ENCODE measurements at places on chromosomes 2 and 18.

GRCh38 chr2:149606251-149606811, 18.8 kb upstream of the MMADHC start:
- DNase-seq = no peak

DNA sequence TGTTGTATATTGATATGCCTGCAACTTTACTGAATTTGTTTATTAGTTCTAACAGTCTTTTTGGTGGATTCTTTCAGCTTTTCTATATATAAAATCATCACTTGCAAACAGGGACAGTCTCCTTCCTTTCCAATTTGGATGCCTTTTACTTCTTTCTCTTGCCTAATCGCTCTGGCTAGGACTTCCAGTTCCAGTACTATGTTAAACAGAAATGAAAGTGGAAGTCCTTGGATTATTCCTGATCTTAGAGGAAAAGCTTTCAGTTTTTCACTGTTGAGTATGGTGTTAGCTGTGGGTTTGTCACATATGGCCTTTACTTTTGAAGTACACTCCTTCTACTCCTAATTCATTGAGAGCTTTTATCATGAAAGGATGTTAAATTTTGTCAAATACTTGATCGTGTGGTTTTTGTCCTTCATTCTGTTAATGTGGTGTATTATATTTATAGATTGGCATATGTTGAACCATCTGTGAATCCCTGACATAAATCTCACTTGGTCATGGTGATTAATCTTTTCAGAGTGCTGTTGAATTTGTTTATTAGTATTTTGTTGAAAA, 52.9 kb downstream of the REL start:
- no peak for DNase-seq

DNA sequence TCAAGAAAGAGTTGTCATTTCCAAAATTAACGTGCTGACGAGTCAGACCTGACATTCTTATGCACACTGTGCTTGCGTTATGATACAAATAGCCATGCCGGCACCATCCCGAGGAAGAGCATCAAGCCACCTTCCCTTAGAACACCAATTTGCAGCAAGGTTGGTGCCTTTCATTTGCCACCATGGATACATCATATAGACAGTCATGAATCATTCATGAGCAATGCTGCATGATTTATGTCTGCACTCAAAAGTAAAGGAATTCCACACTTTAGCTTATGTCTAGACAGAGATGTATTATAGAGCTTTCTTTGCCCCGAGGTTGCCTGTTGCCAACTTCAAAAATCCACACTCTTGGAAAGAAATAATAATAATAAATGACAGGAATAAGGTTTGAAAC, 166.9 kb downstream of the VWC2L start:
- DNase-seq = no peak

- no peak for DNase-seq
These were observed 948.8 kb downstream of the SOCS6 start for GRCh38 chr18:71237641-71238040.

DNA sequence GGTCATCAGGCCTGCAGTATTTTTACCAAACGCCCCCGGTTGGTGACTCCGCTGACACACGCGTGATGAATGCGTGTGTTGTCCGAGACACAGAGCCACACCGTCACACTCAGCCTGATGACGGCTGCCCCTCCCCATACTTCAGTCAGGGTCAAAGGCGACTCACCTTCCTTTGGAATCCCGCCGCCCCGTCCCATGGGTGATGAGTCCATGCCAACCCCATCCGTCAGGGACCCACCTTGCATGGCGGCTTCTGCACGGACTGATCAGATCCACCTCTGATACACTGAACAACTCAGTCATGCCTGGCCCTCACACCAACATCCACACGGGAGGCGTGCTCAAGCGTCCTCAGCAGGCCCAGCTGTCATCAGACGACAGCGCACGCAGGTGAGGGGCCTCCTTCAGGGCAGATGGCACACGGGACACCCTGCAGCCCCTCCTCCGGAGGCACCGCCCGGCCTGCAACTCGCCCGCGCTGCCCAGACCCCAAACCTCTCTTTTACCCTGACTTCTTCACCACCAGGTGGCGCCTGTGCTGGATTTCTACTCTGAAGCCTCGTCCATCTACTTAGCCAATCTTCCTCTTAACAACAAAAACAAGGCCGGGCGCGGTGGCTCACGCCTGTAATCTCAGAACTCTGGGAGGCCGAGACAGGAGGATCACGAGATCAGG, 89.2 kb downstream of the ZNF516 start:
- peak; percentile 48 for DNase-seq

- DNase-seq = no peak
These were observed 631.5 kb downstream of the NYAP2 start for GRCh38 chr2:226030788-226031646.

DNA sequence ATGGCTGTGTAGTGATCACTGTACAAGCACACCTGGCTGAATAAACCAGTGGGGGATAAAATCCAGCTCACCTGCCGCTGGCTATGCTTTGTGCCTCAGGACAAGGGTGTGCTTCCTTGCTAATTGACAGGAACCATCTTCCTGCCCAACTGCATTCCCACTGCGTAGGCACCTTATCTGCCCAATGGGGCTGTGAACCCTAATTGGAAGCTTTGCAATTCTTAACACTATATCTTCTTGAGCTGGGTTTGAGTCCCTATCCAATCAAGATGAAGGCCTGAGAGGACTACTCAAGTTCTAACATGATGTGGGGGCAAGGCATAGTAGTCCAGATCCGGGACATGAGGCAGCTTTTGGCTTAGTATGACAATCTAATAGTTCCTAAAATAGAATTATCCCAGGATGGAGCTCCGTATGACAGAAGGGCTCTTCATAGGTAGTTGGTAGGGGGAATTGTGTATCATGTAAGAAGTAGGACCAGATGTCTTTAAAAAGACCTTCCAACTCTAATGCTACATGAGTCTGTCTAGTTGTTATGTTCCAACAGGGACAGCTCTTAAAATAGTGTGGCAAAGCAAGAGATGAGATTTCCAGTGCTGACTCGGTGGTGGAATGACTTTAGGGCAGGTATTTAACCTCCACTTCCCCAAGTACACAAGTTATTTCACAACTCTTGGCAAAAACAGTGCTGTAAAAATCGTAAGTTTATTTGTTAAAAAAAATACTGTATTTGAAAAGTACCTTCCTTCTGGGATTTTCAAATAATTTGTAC, 2.3 kb upstream of the TMEM150A start:
- DNase-seq = no peak

GRCh38 chr2:15591692-15592463, at the start of gene DDX1:
Gene DDX1 (plus strand): TSS chr2:15591868. CDS start chr2:15591934, 66 bp downstream.
- peak; percentile 80 for DNase-seq

DNA sequence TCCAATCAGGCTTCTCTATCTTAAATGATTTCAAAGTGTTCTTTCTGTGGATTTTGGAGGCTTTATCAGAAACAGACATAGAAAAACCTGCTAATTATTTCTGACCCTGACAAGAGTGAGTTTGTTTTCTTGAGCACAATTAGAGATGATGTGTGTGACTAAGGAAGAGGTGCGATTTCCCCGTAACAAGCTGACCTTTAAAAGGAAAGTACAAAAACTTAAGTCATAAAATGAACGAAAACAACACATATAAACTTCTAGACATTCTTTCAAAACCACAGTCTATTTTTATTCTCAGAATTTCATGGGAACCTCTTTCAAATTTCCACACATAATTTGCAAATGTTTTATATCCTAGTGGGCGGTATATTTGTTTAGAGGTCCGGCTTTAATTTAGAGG, 604.8 kb downstream of the CPS1 start:
- DNase-seq = no peak

GRCh38 chr2:185012643-185013042, 414.3 kb downstream of the ZNF804A start:
- no peak for DNase-seq

All from stimulated activated CD4-positive, alpha-beta T cell treated with anti-CD3 and anti-CD28 coated beads, Interleukin-1b, Interleukin-23, amount 100 ng/mL, for 24 hours (primary cell).